ENCODE measurements at places on chromosomes 4 and X. TPM values are rescaled to one million over a fixed set of nuclear protein-coding genes. Genes with fewer than 3 reads are reported as not detected.

- DNase-seq: peak; percentile 60
Measured at GRCh38 chr4:8391972-8392371, 48.6 kb downstream of the ACOX3 start.

Gene STS
- total RNA-seq: 5.3 TPM

GRCh38 chrX:7158468-7158990 is 10.6 kb upstream of the PUDP start:
- no peak for DNase-seq

Gene DGKK
- not detected for total RNA-seq

GRCh38 chrX:154791467-154791866 is 13.8 kb downstream of the MPP1 start:
- DNase-seq: no peak

GRCh38 chrX:114841051-114841450 is 176.4 kb downstream of the IL13RA2 start:
- no peak for DNase-seq

Gene PSAPL1
- not detected for total RNA-seq
